Activated CD8-positive, alpha-beta T cell treated with anti-CD3 and anti-CD28 coated beads, Interleukin-2, amount 10 ng/mL, durations not matched to agents 7 days and 5 days (primary cell): ENCODE measurements at places on chromosomes 7 and 10. TPM values are rescaled to one million over a fixed set of nuclear protein-coding genes. Genes with fewer than 3 reads are reported as not detected.

DNA sequence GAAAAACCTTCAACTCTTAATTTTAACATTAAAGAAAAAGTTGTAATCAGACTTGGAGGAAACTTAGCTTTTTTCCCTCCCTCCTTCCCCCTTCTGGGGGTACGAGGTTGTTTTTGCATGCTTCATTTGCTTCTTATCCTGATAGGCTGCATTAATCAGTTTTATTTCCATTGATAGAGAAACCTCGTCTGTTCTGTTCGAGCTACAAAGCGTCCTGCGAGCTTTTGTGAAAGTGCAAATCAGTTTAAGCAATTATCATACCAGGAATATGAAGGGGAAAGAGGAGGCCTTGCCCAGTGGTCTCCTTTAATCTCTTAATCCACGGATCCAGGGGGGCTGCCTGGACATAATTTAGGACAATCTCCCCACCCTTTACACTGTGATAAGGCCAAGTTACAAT is 7.5 kb downstream of the EMX2 start:
- peaks cover 87% of the 10 kb centered on the region for H3K27me3 ChIP-seq
- no peak overlapping the region for H3K4me3 ChIP-seq
- DNase-seq, result no peak
- peaks cover 28% of the 10 kb centered on the region for H3K4me1 ChIP-seq

DNA sequence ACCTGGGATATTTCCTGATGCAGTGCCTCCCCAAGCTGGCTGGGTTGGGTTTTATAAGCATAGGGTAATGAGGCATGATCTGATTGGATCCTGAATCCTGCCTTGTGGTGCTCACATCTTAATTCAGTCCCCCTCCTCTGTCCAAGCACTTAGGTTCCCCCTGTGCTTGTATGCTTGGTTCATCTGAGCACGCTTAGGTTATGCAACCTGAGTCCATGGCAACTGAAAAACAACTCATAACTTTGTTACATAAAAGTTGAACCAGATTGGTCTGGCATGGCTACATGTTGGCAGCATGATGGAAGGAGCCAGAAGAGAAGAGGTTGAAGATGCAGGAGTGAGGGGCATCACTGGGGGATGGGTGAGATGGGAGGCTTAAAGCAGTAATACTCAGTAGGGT is 57.3 kb upstream of the OSBPL3 start:
- H3K36me3 ChIP-seq, result no peaks in the 10 kb centered on the region
- no peak overlapping the region for H3K4me3 ChIP-seq
- no peaks in the 10 kb centered on the region for H3K4me1 ChIP-seq
- H3K27ac ChIP-seq, result no peak overlapping the region

GRCh38 chr10:116271593-116272439 is 1.2 kb downstream of the GFRA1 start:
- H3K27ac ChIP-seq, result no peak overlapping the region
- no peak for DNase-seq

DNA sequence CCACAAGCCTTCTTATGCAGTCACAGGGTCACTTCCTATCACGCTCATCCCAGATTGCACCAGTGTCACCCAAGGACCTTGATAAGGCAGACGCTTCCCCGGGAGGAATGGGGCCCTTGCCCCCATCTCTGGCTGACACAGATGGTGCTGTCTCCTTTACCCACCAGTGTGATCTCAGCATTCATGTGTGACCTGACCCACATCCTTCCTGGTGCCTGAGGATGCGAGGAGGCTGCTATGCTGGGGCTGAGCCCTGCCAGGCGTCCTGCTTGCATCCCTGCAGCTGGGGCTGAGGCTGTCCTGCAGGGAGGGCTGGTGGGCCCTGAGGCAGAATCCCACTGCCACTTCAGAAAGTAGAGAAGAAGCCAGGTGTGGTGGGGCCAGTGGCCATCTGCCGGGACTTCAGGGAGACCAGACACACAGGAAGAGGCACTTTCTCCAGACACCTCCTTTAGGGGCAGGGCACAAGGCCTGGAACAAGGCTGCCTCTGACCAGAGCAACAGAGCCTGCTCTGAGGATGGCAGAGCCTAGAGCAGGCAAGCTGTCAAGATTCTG is 35.3 kb downstream of the RASGEF1A start:
- H3K27ac ChIP-seq, result peak overlapping the region; percentile 91
- no peaks in the 10 kb centered on the region for H3K36me3 ChIP-seq
- peaks cover 18% of the 10 kb centered on the region for H3K27me3 ChIP-seq

DNA sequence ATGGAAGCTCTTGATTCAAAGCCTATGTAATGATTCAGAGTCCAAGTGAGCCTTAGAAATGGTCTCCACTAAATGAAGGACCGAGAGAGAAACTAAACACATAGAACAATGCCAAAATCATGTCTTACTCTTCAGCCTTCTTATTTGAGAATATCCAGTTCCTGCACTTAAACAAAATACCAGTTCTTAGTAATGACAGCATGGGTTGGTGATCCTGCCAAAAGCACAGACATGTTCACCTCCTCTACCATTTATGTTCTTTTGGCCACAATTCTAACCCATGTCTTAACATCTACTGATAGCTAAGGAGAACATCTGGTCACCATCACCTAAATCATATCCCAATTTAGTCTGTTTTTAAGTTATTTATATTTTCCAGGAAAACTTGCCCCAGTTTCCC is 239.6 kb upstream of the PTN start:
- no peaks in the 10 kb centered on the region for H3K4me1 ChIP-seq
- H3K36me3 ChIP-seq, result no peaks in the 10 kb centered on the region
- H3K27ac ChIP-seq, result no peak overlapping the region
- no peak overlapping the region for H3K4me3 ChIP-seq

GRCh38 chr7:116145245-116145852 is 65.0 kb upstream of the TES start:
- H3K27me3 ChIP-seq, result peaks cover 3% of the 10 kb centered on the region
- H3K36me3 ChIP-seq, result peaks cover 51% of the 10 kb centered on the region
- DNase-seq, result peak; percentile 80
- H3K27ac ChIP-seq, result peak overlapping the region; percentile 94

GRCh38 chr10:112753961-112754411 is 196.1 kb upstream of the TCF7L2 start:
- DNase-seq, result no peak
- H3K4me1 ChIP-seq, result no peaks in the 10 kb centered on the region
- H3K36me3 ChIP-seq, result no peaks in the 10 kb centered on the region
- H3K27ac ChIP-seq, result no peak overlapping the region
- H3K4me3 ChIP-seq, result no peak overlapping the region

- H3K4me1 ChIP-seq, result no peaks in the 10 kb centered on the region
- H3K27ac ChIP-seq, result no peak overlapping the region
- peaks cover 5% of the 10 kb centered on the region for H3K27me3 ChIP-seq
- H3K4me3 ChIP-seq, result no peak overlapping the region
Measured at GRCh38 chr10:113407218-113407617, 145.6 kb upstream of the HABP2 start.

DNA sequence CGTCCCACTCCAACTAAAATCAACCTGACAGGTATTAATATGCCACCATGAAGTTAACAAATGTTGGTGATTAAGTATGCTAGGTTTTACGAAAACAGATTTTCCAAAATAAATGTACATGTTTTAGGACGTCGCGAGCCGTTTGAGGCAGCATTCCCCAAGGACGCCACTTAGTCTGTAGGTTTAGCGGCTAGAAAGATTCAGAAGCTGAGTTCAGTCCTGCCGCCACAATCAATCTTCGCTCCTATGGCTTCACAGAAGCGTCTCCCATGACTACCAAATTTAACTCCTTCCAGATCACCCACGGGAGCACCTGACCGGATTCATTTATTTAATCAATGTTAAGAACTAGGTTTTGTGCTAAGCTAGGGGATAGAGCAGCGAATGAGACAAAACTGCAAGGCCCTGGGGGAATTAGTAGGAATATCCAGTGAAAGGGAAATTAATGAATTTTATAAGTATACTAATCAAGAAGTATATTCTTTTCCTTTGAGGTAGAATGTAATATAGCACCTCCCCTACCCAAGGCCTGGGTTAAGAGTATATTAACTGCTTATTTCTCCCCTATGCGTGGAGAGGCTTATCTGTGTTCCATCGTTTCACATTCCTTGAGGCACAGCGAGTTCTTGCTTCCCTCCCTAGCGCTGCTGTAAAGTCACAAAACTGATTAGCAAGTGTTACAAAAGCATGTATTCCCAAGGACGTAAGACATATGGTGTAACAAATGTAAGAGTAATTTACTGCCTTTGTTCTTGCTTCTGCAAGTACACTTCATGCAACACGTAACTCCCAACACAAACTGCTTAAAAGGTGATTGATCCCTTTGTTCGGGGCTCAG is 994 bp upstream of the CYP51A1 start:
- peak overlapping the region; percentile 95 for H3K4me3 ChIP-seq
- peak overlapping the region; percentile 100 for H3K27ac ChIP-seq
- peaks cover 13% of the 10 kb centered on the region for H3K36me3 ChIP-seq
- H3K4me1 ChIP-seq, result peaks cover 34% of the 10 kb centered on the region

- no peaks in the 10 kb centered on the region for H3K4me1 ChIP-seq
- no peak for DNase-seq
- peaks cover 16% of the 10 kb centered on the region for H3K27me3 ChIP-seq
- H3K36me3 ChIP-seq, result no peaks in the 10 kb centered on the region
- H3K27ac ChIP-seq, result no peak overlapping the region
Measured at GRCh38 chr7:22216309-22216708, 140.6 kb downstream of the RAPGEF5 start.

GRCh38 chr7:102966465-102966864 is 53.7 kb downstream of the LRRC17 start:
- H3K27me3 ChIP-seq, result no peaks in the 10 kb centered on the region
- H3K36me3 ChIP-seq, result no peaks in the 10 kb centered on the region
- H3K27ac ChIP-seq, result no peak overlapping the region

DNA sequence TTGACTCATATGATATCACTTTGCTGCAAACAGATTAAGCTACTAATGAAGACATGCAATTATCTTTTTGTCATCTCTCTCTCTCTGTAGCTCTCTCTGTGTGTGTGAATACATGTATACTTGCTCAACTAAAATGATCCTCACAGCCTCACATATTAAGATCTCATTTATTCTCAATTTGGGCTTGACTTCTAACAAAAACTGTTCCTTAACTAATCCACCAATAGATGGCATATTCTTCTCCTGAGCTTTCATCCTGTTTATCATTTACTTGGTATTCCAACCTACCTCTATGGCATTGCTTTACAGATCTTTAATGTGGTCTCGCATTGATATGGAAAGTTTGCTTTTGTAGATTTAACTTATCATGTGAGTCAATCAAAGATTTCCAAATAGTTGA is 540.4 kb downstream of the CNTNAP2 start:
- peaks cover 6% of the 10 kb centered on the region for H3K4me1 ChIP-seq
- no peaks in the 10 kb centered on the region for H3K36me3 ChIP-seq
- H3K4me3 ChIP-seq, result no peak overlapping the region
- DNase-seq, result no peak
- no peak overlapping the region for H3K27ac ChIP-seq

GRCh38 chr10:31554556-31554955 is 235.5 kb downstream of the ZEB1 start:
- no peaks in the 10 kb centered on the region for H3K27me3 ChIP-seq
- H3K36me3 ChIP-seq, result peaks cover 2% of the 10 kb centered on the region
- no peak overlapping the region for H3K4me3 ChIP-seq
- no peak overlapping the region for H3K27ac ChIP-seq
- DNase-seq, result no peak

- no peak overlapping the region for H3K27ac ChIP-seq
- peaks cover 54% of the 10 kb centered on the region for H3K36me3 ChIP-seq
- H3K4me1 ChIP-seq, result peaks cover 47% of the 10 kb centered on the region
- H3K4me3 ChIP-seq, result peak overlapping the region; percentile 95
- DNase-seq, result no peak
- H3K27me3 ChIP-seq, result no peaks in the 10 kb centered on the region
Measured at GRCh38 chr7:111089822-111090426, 1.0 kb upstream of the LRRN3 start.

The CPA2 gene
- total RNA-seq, result not detected

The FAM107B gene
- total RNA-seq, result 135 TPM

The TMEM130 gene
- not detected for total RNA-seq

The SYNPO2L gene
- 0.05 TPM for total RNA-seq

The ASAH2 gene
- total RNA-seq, result 1.8 TPM

The CCZ1 gene
- total RNA-seq, result 121 TPM

The AHCYL2 gene
- total RNA-seq, result 7.6 TPM

The DPP6 gene
- total RNA-seq, result not detected

The ACHE gene
- total RNA-seq, result not detected

The C10orf88 gene
- 12.7 TPM for total RNA-seq

The RINT1 gene
- 21.9 TPM for total RNA-seq

The VIPR2 gene
- not detected for total RNA-seq

The AKR1D1 gene
- not detected for total RNA-seq

The AUTS2 gene
- total RNA-seq, result 16.3 TPM
